ENCODE measurements at places on chromosomes 6 and 20.
A peak's percentile ranks its signal among the peaks of the same experiment; 100 is the strongest.

GRCh38 chr6:118574051-118574865, 26.2 kb downstream of the PLN start:
- DNase-seq = no peak

GRCh38 chr6:70246118-70246517, 56.8 kb downstream of the COL9A1 start:
- no peak for DNase-seq

GRCh38 chr6:42819803-42820511, 38.1 kb downstream of the BICRAL start:
- DNase-seq = no peak

DNA sequence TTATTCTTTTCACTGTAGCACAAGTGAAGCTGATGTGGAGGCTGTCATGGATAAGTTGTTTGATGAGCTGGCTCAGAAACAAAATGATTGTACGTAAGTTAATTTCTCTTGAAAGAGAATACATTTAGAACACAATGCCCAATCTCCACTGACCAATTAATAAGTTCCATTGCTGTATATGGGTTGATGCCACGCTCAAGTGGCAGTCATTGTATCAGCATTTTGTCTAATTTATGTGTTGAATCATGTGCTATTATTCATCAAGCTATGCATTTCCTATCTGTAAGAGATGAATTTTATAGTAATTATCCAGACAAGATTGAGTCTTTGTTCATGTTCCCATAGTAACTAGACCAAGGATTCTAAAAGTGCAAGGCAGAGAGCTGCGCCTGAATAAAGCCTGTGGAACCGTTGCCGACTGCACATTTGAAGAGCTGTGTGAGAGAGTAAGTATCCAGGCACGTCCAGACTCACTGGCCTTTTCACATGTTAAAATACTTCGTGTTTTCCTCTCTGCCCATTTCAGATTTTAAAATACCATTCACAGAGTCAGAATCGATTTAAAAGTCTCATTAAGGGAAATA, 83.8 kb upstream of the FOXO3 start:
- DNase-seq = no peak

GRCh38 chr20:35994994-35995453, 26.6 kb downstream of the CNBD2 start:
- DNase-seq = peak; percentile 91

DNA sequence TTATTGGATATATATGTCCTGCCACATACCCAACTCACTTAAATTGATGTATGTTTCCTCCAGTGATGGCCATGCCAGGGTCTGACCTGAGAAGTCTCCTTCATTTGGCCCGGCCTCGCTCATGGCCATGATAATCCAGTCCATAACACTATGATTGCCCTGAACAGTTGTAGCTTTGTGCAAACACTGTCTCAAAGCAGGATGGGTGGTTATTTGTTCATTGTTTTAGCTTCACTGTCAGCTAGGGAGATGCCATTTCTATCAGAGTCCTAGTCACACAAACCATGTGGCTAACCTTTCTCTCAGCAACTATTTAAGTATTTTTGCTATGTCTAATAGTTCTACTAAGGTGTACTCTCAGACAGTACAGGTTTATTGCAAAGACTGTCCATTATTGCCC, 47.6 kb upstream of the ZNF337 start:
- no peak for DNase-seq

- DNase-seq = no peak
Measured at GRCh38 chr20:51848346-51848745, 46.0 kb upstream of the SALL4 start.

DNA sequence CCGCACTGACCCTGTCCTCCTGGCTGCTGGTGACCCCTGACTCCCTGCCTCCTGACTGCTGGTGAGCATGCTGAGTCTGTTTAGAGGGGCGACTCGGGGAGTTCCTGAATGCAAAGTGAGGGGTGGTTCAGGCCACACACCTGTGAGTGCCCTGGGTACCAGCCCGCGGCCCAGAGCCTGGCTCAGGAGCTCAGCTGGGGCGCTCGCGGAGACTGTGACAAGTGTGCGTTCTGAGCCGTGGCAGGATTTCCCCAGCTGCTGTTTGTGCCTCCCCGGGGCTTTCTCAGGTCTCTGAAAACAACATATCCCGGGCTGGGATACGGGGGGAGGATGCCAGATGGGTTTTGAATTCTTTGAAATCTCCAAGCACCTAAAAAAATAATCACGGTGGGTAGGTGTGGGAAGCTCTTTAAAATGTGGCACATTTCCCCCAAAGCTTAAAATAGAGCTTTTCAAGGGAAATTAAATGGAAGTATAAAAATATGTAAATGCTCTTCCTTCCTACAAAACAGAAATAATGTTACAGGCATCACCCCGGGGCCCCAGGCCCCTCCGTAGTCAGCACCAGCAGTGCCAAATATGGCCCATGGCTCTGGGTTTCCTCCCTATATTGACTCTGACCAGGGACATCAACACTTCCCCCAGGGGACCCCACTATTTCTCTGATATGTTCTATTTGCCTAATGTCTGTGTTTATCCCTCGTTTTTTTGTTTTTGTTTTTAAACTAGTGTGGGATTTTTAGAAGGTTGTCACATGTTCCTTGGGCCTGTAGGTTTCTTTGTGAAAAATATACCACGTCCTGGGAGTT, 49.9 kb upstream of the TAGAP start:
- DNase-seq = no peak

DNA sequence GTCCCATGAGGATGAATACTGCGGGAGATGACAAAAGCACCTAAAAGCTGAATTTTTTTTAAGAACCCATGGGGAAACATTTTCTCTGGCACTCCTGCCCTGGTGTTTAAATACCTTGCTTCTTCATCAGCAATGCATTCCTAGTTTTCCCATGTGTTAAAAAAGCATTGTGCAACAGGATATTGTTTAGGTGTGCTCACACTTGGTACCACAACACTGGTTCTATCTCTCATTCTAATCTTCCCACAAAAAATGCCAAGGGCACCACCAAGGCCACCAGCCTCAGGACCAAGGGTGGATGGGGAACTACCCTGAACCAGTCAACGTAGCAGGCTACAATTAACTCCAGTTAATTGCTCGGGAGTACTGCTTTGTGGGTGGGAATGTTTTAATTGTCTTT, 50.9 kb downstream of the ALDH5A1 start:
- DNase-seq = no peak

DNA sequence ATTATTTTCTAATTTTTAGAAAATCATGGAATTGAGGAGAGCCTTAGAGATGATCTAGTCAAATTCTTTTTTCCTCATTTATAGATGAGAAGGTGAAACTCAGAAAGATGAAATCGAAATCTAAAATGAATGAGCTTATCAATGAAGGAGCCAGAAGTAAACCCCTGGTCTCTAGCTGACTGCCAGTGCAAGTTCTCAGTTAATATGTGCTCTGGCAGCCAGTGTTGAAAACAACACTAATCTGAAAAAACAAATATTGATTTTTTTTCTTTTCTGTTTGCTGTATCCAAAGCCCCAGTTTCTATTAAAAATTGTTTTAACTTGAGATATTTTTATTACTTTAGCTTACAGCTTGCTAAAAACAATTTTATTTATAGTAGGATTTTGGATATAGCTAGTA, 21.5 kb upstream of the PBOV1 start:
- DNase-seq = no peak

GRCh38 chr6:64750910-64751309, 956.1 kb downstream of the EYS start:
- DNase-seq = no peak

DNA sequence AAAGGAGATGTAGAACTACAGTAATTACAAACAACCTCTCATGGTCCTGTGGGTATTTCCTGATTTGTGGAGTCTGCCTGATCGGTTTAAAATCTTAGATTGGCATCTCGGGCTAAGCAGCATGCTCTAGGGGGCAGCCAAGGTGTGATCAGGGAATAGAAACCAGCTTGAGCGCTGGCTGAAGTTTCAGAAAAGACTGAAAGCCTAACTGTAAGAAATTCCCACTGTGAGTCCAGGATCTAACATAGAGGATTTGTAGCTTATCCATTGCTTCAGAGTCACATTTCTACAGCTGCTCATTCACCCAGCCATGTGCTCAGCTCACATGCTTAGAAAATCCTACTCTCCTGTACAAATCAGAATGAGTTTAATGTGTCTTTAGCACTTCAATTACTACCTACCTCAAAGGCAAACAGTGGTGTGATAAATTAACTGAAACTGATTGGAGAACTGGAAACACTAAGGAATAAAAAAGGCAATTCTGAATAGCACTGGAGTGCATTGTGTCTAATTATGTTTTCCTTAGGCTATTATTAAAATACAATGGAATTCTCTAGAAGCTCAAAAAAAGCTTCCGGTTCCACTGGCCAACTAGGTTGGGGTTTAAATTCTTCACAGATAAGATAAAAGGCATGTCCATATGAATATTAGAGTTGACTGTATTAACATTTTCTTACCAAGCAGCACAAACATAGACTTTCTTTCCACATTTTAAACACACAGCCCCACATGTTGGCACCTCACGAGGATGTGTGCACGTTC, 73.8 kb upstream of the MPC1 start:
- no peak for DNase-seq

DNA sequence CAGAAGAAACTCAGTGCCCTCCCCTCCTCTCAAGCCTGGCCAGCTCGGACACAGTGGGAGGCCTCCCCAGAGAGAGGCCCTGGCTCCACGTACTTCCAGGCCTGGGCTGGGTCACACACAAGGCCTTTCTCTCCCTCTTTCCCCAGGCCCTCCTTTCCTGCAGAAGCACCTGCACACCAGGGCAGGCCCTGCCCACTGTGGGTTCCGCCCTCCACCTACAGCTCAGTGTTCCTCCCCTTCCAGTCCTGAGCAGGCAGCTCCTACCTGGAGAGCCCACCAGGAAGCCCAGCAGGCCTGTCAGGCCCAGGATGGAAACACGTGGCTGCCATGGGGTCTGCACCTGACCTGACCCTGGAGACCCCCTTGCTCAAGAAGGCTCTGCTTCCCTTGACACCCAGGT, 18.9 kb downstream of the HLA-F start:
- DNase-seq = no peak

GRCh38 chr20:48453477-48454093, 374.2 kb downstream of the PREX1 start:
- DNase-seq = no peak

GRCh38 chr6:11268978-11269377, 36.5 kb upstream of the NEDD9 start:
- DNase-seq = no peak

DNA sequence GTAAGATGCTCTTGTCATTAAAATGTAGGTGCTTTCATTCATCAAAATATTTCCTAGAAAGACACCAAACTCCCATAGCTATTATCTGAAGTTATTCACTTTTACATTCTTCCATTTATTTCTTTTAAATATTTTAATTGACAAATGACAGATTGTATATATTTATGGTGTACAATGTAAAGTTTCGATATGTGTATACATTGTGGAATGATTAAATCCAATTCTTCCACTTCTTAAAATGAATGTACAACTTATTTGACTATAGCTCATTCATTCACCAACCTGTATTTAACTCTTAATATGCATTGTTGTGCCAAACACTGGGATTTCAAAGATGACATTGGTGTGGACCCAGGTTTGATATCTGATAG, 41.0 kb downstream of the CCN2 start:
- no peak for DNase-seq

DNA sequence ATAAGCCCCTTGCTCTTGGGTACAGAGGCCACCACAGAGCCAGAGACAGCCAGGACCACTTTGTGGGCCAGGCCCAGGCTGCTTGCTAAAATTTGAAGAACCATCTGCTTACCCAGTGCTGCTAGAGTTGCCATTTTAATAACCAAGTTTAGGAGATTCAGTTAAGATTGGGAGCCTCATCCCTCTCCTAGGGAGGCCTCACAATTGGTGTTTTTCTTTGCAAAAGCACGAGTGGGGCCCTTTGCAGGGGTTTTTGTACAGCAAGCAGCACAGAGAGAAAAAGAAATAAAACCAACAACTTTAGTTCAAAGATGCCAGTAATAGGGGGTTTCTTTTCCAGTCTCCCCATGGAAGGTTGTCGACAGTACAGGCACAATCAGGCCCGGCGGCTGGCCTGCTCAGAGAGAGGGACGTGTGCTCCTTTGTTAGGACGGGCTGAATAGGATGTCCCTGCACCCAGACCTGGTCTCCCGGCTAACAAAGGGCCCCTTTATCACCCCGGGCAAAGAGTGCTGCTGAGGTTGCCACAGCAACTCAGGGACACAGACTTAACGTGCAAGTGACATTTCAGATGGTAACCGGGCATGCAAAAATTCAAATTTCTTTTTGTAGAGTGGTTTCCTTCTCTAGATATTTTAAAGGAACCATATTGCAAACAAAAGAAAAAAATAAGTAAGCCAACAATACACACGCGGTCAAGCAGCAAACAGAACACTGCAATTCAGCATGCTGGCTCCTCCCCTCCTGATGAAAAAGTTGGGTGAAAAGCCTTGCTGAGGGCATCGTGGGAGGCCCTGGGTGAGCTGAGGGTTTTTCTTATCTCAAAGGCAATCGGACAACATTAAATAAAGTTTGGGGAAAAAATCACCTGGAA, 10.5 kb upstream of the TOX2 start:
- no peak for DNase-seq

DNA sequence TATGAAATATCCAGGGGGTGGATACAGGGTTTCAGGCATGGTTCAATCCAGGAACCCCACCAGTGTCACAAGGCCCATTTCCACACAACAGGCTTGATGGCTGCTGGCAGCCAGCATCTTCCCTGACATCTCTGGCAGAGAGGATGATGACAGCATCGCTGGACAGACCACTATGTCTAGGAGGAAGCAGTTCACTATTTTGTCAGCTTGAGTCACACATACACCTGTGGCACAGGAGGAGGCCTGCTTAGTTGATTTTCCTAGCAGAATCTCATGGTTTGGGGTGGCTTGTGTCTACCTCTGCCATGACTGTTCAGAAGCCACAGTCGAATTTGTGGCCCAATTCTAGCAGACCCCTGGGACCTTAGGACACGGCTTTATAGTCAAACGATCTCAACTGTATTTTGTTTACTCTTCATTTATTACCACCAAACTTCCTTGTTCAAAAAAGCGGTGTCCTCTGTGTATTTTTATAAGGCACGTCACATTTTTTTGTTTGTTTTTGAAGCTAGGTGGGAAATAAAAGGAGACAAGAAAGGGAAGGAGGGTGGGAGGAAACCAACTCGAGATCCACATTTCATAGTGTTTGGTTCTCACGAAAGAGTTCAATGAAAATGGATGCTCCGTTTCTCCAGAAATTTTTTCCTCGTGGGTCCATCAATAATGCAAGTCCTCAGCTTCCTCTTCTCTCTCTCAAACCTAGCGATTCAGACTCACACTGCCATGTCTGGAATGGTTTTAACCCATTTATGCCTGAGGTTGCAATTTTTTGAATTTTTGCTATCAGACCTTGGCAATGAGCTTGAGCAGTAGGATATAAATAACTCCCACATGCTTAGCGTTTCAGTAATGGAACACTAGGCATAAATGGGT, 94.4 kb downstream of the TOX2 start:
- no peak for DNase-seq

Measured in sciatic nerve (tissue), 2 donors.